ENCODE measurements at places on chromosomes 7 and 10. TPM values are rescaled to one million over a fixed set of nuclear protein-coding genes. Genes with fewer than 3 reads are reported as not detected.

TMEM236 gene
- under 0.01 TPM for total RNA-seq

ZNF488 gene
- 0.29 TPM for total RNA-seq

FAM24B gene
- 4.4 TPM for total RNA-seq

SLC12A9 gene
- 19.5 TPM for total RNA-seq

PRPS1L1 gene
- total RNA-seq = not detected

TCF7L2 gene
- 10.6 TPM for total RNA-seq

UBN2 gene
- total RNA-seq = 9.8 TPM

CYP26C1 gene
- total RNA-seq = under 0.01 TPM

ASAH2B gene
- 3.3 TPM for total RNA-seq

GBX1 gene
- not detected for total RNA-seq

ZNF273 gene
- total RNA-seq = 5.1 TPM

COL28A1 gene
- 0.29 TPM for total RNA-seq

OGDHL gene
- total RNA-seq = under 0.01 TPM

GRK5 gene
- 1.5 TPM for total RNA-seq

MYOF gene
- total RNA-seq = 352 TPM

SLC16A12 gene
- total RNA-seq = under 0.01 TPM

NUTM2E gene
- total RNA-seq = not detected

MCU gene
- total RNA-seq = 35.7 TPM

ASB15 gene
- not detected for total RNA-seq

ANKRD61 gene
- total RNA-seq = not detected

VSTM4 gene
- total RNA-seq = 14.1 TPM

All from osteoblast (primary cell).